Fibroblast of upper back skin (primary cell): ENCODE measurements at places on chromosomes 2 and 18.

GRCh38 chr18:12085786-12086185 is 7.9 kb upstream of the ANKRD62 start:
- no peak for DNase-seq

GRCh38 chr2:128458505-128458904 is 139.8 kb upstream of the HS6ST1 start:
- no peak for DNase-seq

- DNase-seq, result peak; percentile 11
These were observed 14.6 kb downstream of the FARSB start for GRCh38 chr2:222641336-222641735.

GRCh38 chr2:55490554-55490953 is 29.0 kb upstream of the CFAP36 start:
- DNase-seq, result peak; percentile 81

- DNase-seq, result peak; percentile 98
These were observed 60.4 kb upstream of the COPS8 start for GRCh38 chr2:237025090-237025865.

DNA sequence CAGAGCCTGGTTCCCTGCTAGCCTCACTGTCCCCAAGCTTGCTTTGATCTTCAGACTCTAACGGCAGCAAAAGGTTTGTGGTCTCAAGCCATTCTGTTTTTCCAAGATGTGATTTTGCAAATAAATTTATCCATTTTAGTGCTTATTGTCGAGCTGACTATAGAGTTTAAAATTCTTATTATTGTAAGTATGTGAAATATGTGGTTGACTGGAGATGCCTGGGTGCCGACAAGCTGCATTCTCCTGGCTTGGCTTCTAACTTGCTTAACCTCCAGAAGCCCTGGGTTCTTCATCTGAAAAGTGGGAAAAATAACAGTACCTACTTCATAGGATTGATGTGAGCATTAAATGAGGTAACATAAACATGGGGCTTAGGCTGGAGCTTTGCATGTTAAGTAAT is 9.9 kb upstream of the EDAR start:
- peak; percentile 35 for DNase-seq

GRCh38 chr2:238240757-238241711 is 1.2 kb upstream of the HES6 start:
- DNase-seq, result no peak

- peak; percentile 55 for DNase-seq
These were observed 1.5 kb downstream of the EXOC6B start for GRCh38 chr2:72824224-72824842.

DNA sequence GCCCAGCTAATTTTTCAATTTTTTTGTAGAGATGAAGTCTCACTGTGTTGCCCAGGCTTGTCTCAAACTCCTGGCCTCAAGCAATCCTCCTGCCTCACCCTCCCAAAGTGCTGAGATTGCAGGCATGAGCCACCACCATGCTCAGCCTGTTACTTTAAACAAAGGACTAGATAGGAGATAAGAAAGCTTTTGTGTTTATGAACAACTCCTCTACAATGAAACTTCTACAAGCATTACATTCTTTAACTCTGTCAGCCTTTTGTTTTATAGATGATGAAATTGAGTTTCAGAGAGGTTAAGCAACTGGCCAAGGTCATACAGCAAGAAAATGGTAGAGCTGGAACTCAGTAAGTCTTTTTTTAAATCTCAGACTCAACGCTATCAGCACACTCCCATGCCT is 22.7 kb downstream of the ALPK2 start:
- DNase-seq, result no peak

DNA sequence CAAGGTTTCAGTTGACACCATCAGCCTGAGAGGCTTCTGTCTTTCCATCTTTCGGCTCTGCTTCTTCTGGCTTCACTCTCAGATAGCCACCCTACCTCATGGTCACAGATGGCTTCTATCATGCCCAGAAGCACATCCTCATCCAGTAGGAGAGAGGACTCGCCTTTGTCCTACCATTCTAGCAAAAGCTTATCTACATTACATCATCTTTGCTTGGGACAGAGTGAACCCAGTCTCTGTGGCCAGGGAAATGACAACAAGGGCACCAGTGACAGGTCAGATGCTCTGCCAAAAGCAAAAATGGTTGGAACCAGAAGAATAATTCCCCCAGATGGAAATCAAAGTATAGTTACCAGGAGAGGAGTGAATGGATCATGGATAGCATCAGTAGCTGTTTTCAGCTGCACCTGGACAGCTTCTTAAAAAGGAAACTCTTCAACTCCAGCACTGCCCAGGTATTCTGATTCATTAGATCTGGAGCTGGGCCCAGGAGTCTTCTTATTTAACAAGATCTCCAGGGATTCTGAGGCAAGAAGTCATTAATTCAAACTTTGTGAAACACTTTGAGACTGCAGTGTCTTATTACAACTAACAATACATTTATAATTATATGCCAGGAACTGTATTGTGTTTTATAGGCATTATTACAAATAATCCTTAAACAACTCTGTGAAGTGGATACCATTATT is 257.7 kb upstream of the UBE2E3 start:
- DNase-seq, result peak; percentile 84

GRCh38 chr2:103427567-103427966 is 665.7 kb downstream of the TMEM182 start:
- no peak for DNase-seq

DNA sequence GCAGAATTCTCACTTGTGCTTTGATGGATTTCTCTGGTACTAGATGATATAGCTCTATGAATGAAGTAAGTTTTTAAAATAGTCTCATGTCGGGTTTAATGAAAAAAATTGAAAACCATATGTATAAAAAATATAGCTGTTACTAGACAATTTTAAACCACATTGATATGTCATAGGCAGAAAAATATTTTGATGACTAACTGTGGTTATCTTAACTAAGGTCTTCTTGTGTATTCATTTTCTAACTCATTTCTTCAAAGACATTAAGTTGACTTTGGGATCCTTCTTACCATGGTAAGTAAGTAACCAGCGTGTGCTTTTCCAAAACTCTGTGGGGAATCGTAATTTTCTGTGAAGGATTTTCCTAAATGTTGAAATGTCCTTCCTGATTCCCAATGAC is 160.9 kb upstream of the COL3A1 start:
- DNase-seq, result peak; percentile 91

DNA sequence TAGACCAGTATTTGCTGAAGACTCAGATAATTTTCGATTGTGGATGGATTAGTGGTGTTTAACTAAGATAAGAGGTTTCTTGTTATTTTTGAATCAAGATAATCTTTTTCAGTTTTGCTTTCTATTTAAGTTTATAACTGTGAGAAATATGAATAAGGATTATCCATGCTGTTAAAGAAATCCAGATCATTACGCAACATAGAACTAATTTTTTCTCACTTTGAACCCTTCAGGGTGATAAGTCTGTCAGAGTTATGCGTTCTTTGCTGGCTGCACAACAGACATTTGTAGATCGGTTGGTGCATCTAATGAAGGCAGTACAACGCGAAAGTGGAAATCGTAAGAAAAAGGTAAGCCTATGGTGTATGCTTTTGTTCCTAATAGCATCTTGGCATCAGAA is 74.1 kb downstream of the PIK3C3 start:
- no peak for DNase-seq

DNA sequence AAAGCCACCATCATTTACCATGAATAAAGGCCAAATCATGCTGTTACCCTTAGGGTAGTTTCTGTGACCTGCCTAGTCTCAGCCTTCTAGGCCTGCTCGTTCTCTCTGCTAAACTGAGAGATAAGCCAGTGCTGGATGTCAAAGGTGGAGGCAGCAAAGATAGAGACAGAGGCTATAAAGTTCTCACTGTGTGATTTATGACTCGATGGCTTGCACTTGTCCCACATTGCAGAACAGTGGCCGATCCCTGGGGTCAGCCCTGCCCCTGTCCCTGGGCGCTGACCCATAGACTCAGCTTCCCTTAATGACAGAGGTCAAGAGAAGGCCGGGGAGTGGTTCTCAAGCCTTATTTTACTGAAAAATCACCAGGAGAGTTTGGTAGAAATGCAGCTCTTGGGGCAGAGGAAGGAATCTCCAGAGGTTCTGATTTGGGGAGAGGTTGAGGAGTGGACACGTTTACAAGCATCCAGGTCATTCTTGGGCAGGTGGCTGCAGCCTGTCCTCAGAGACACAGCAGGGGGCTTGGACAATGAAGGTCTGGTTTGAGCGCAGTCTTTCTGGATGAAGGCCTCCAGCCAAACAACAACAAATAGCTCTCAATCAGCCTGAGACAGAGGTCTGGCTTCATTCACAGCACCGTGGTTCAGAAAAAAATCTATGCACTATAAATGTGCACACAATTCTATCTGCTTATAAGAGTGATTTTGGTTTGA is 143.5 kb downstream of the ACKR3 start:
- DNase-seq, result no peak

- DNase-seq, result no peak
These were observed 14.2 kb downstream of the PLEK start for GRCh38 chr2:68379184-68379708.

- peak; percentile 97 for DNase-seq
These were observed 76.0 kb downstream of the CD28 start for GRCh38 chr2:203782262-203782976.

DNA sequence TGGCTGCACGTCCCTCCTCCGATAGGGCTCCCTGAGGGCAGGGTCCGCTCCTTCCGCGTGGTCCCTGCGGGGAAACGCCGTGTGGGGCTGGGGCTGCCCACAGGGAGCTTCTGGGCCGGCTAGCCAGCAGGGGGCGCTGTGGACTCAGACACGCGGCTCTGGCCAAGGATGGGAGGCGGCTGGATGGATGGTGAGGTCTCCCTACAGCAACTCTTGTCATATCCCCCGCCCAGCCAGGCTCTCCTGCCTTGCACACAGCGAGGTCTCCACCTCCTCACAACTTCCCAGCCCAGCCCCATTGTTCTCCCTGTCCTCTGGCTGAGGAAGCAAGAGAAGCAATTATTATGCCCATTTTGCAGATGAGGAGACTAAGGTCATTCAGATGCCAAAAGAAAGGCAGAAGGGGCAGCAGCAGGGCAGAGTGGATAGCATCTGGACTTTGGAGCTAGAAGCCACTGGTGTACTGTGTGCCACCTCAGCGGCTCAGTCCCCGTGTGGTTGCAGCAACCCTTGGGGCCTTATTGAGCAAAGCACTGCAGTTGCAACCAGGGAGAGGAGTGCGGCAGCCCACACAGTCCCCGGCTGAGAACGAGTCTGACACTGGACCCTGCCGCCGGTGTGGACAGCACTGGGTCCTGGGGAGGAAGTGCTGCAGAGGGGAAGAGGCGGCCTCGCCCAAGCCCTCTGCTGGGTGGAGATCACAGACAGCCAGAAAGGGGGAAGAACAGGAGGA is 99.0 kb downstream of the ZFP36L2 start:
- DNase-seq, result peak; percentile 37

GRCh38 chr18:50726960-50727589 is 92.7 kb downstream of the MRO start:
- no peak for DNase-seq

DNA sequence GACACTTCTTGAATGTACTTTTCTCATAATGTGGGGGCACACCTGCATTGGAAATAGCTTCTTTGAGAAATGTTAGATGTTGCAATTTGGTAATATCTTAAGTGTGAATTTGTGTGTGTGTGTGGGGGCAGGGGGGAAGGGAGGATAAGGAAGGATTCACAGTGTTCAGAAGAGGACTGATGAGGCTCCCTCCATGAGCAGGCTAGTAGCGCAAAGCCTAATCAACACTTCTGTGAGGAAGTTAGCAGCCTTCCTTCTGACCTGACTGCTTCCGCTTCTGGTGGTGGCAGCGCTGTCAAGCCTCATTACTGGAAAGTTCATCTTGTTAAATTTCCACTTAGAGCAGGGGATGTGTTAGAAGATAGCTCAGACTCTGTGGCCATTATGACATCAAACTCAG is 295.4 kb upstream of the SPRED2 start:
- DNase-seq, result no peak

GRCh38 chr18:25134861-25135260 is 217.1 kb downstream of the ZNF521 start:
- peak; percentile 24 for DNase-seq

DNA sequence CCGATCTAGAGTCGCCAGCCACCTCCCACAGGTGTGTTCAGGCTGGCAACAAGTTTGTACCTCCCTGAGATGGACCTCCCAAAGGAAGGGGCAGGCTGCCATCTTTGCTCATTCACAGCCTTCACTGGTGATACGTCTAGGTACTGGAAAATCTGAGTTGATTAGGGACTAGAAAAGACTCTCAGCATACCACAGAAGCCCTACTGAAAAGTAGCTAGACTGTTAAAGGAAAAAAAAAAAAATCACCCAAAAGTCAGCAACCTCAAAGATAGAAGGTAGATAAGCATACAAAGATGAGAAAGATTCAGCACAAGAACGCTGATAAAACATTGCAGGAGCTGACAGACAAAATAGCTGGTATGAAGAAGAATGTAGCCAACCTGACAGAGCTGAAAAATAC is 128.6 kb upstream of the WDR75 start:
- no peak for DNase-seq

GRCh38 chr2:30372826-30373225 is 74.2 kb upstream of the LCLAT1 start:
- DNase-seq, result peak; percentile 69

DNA sequence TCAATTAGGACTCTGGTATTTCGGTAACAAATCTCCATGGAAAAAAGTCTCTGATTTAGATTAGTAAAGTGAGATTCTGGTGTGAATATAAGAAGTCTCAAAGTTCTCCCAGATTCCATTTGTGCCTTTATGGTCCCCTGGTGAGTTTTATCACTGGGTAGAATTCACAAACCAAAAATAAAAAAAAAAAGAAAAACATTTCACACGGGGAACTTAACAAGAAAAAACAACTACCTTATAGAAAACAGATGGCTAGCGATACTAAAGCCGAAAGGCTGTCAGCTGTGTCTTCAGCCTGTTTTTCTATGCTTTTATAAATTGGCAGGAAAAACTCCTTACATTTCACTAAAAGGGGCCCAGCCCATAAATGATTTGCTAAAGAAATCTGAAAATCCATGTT is 50.6 kb downstream of the COL5A2 start:
- peak; percentile 66 for DNase-seq

DNA sequence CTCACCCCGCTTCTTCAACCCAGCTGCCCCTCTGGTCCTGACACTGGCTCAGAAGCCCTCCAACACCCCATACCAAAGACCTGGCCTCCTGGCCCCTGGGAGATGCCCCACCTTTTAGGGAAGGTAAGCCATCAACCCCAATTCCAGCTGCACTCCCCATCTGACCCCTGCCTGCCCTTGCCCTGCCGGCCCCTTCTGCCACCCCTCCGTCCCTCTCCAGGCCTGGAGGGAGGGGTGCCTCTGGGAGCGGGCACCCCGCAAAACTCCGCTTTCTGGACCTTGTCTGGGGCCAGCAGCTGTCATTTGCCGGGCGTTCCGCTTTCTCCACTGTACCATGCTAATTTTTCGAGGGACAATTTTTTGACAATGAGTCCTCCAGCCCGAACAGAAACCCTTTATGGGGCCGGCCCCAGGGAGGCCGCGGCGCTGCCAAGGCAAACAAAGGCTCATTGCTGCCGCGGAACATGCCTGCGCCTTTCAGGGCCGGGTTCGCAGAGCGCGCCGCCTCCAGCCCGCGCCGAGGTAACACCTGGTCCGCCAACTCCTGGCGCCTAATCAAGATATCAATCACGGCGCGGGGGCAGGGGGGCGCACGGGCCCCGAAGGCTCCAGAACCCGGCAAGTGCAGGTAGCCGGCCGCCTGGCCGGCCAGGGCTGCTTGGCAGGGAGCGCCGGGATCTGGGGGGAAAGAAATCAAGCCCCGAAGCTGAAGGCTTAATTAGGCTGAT is 96.0 kb downstream of the INHBB start:
- DNase-seq, result no peak
